ENCODE measurements at places on chromosomes 2 and 18. TPM values are rescaled to one million over a fixed set of nuclear protein-coding genes. Genes with fewer than 3 reads are reported as not detected.

BOLL gene
- total RNA-seq: not detected

MTCL1 gene
- 64.3 TPM for total RNA-seq

AFF3 gene
- 1.2 TPM for total RNA-seq

HNMT gene
- 2.8 TPM for total RNA-seq

PUM2 gene
- total RNA-seq: 90.0 TPM

ALPG gene
- total RNA-seq: 0.94 TPM

HIBCH gene
- total RNA-seq: 26.5 TPM

ERMN gene
- 0.59 TPM for total RNA-seq

ANKRD53 gene
- total RNA-seq: 0.39 TPM

KLHL30 gene
- total RNA-seq: 0.07 TPM

GRCh38 chr2:1321321-1321720 is 91.9 kb upstream of the TPO start:
- no peak for DNase-seq

- no peak for DNase-seq
Measured at GRCh38 chr2:100365434-100365833, 43.1 kb upstream of the LONRF2 start.

DNA sequence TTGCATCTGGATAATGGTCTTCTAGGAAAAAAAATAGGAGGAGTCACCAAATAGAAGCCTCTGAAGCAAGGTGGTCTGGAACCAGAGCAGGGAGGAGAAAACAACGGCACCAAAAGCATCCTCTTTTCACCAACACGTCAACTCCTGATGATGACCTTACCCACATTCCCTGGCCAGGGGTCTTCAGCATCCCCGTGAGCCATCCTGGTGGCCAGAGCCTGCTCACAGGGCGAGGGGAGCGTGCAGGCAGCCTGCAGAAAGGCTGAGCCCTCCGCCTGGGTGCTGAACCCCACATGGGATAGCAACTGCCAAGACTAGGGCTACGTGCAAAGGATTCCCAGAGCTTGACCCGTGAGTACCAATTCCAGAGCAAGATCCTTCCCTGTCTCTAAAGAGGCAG is 191.0 kb downstream of the NDUFA10 start:
- no peak for DNase-seq

DNA sequence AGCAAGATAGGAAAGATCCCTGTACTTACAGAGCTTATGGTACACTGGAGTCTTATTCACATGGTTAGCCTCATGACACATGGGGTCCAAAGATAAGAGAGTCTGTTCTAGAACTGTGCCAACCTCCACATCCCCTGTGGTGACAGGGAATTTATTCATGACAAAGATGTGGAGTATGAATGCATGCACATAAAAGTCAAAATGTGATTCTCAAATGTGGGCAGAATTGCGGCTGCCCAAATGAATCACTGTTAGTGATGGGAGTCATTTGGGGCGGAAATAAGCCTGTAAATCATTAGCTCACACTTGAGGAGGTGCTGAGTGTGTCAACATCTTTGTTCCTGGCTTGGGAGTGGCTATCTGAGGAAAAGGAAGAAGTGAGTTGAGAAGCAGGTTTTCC is 560.6 kb downstream of the SLC4A3 start:
- DNase-seq: no peak

DNA sequence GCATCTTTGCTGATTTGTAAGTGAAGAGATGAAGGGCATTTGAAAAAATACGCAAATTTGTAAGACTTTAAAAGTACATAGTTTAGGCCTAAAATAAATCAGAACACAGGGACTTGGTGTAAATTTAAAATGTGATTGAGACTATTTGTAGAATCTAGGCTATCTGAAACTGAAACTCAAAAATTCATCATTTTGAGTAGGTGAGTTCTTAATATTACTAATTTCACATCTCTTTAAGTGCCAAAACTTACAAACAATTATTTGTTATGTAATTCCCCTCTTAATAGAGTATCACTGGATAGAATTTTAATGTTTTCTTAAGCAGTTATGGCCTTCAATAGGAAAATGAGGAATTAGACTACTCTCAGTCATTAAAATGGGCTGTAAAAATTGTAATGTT is 14.0 kb upstream of the HRH4 start:
- no peak for DNase-seq

- no peak for DNase-seq
Measured at GRCh38 chr2:165434865-165435496, 34.5 kb upstream of the CSRNP3 start.

DNA sequence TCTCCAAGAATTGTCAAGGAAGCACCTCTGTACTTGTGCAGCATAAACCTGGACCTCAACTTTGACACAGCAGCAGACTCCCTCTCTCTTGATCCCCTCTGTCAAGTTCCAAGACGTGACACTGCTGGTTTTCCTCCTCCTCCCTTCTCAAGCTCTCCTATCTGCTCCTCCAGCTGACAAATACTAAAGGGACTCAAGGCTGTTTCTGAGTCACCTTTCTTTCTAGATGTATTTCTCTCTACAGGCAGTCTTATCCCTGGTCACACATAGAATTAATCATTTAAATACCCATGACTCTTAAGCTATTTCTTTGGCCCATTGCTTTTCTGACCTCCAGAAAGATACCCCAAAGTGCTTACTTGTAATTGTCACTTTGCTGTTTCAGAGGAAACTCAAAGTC is 53.5 kb downstream of the SEPTIN10 start:
- DNase-seq: no peak

DNA sequence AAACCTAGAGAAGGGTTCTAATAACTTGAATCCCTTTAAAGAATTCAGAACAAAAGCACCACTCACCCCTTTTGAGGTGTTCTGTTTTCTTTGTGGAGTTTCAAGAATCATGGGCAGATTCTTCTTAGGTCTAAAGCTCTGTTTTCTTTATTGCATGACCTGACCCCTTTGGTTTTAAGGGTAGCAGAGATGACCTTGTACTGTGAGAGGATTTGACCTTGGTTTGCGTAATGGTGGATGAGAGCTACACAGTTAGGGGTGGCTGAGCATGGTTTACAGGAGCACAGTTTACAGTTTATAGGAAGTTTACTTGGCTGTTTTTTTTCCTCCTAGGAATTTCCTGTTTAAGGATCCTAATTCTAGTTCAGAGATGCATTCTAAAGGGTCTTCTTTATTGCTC is 1095.6 kb upstream of the NRXN1 start:
- no peak for DNase-seq

DNA sequence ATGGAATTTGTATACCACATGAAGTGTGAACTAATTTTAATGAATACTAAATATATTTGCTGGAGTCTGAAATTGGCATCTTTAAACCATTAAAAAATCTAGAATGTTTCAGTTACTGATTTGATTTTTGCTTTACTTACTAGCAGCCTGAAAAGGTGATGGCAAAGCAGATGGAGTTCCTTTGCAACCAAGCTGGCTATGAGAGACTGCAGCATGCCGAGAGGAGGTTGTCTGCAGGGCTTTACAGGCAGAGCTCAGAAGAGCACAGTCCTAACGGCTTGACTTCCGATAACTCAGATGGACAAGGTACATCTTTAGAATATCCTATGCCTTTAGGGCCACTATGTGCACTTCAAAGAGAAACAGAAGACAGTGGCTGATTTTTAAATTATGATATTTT is 36.5 kb downstream of the NAB1 start:
- no peak for DNase-seq

DNA sequence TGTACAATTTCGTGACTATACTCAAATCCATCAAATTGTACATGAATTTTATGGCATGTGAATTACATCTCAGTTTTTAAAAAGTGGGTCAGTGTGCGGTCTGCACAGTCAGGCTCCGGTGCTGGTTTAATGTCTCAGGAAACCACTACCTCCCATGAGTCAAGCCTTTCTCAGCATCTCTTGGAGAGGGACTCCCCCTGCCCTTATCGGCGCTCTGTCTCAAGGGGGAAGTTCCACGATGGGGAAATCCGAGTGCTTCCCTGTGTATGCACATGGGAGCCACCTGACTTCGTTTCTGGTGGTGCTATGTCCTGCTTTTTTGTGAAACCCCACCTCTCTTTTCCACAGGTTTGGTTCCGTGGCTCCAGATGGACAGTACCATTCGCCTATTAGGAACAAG is 72.5 kb downstream of the ACOXL start:
- no peak for DNase-seq

GRCh38 chr2:171523088-171524017 is 1.1 kb downstream of the CYBRD1 start:
- DNase-seq: peak; percentile 65

DNA sequence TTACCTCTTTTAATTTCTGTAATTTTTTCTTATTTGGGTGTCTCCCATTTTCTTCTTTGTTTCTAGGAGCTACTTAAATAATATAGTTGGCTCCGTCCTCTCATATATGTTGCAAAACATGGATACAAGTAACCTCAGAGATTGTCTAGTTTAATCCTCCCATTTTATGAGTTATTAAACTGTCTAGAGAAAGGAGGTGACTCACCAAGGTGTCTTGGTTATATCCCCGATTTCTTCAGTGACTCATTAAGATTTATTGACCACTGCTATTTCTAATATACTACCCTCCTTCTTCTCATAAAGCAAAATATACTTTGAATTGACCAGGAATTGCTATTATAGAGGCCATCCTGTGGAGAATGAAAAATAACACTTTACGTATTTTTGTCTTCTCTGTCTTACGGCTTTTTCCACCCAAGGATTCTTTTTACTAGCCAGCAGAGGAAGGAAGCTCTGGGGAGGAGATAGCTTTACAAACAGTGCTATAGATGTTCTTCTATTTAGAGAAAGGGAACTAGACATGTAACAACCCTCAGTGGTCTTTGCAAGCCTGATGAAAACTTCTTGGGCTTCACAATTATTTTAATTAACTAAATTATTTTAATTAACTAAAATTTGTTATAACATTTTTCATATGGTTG is 300.4 kb upstream of the TNP1 start:
- DNase-seq: no peak

DNA sequence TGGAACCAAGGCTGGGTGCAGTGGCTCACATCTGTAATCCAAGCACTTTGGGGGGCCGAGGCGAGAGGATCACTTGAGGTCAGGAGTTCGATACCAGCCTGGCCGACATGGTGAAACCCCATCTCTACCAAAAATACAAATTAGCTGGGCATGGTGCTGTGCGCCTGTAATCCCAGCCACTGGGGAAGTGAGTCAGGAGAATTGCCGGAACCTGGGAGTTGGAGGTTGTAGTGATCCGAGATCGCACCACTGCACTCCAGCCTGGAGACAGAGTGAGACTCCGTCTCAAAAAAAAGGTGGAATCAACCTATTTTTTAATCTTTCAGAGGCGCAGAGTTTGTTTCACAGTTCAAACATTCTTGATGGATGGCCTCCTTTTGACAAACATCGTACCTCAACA is 24.5 kb upstream of the ATP8B1 start:
- no peak for DNase-seq

DNA sequence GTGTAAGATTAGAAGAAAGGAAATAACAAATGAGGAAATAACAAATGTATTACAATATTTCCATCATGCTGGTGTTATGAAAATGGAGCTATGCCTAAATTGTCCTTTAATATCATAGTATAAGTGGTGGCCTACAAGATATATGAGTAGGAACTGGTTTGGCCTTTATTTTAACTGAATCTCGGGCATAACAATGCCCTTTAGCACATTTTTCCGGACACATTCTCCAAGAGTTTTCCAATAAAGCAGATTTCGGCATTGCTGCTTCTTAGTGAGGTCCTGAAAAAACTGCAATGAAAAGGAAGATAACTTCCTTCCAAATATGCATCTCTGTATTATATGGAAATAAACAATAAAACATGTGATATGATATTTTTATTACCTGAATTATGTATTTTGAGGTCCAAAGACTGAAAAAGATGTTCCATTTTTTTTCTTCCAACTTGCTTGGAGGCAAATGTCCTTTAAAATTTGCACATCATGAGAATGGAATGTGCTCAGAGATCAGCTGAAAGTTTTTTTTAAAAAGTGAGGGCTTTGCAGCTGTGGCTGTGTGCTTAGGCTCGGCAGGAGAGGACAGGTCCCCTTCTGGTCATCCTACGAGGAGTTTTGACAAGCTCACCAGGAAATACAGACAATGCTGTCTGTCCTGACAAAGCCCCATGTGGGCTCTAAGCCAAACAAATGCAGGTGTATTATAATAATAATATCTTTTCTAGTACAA is 132.3 kb upstream of the RND3 start:
- no peak for DNase-seq

GRCh38 chr18:12554796-12555388 is 103.0 kb downstream of the SPIRE1 start:
- DNase-seq: no peak

DNA sequence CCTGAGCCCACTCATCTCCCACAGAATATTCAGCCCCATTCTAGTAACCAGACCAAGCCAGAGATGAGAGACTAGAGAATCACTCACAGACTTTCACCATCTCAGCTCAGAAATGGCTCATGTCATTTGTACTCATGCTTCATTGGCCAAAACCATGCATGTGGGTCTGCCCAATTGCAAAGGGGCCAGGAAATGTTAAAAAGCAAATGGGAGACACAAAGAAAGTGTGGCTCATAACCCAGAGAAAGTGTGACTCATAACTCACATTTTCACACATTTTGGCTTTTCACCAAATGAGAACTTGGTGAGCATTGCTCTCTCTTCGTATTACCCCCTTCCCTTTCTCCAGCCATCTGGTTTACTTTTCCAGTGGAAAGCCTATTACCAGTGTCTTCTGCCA is 66.2 kb downstream of the MDH1 start:
- DNase-seq: no peak

- no peak for DNase-seq
Measured at GRCh38 chr2:217189747-217190146, 329.9 kb upstream of the TNP1 start.

DNA sequence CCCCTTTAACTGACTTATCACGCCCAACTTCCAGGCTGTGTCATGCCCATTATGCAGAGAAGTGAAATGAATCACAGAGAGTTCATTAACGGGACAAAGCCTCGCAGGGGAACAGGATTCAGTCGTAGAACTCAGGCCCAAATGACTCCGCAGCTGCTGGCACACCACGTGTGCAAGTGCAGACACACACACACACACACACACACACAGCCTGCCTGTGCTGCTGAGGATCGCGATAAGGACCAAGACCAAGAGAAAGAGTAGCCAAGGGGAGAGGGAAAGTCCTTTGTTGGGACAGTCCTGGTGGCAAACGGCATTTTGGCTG is 90.0 kb upstream of the TAF1B start:
- no peak for DNase-seq

DNA sequence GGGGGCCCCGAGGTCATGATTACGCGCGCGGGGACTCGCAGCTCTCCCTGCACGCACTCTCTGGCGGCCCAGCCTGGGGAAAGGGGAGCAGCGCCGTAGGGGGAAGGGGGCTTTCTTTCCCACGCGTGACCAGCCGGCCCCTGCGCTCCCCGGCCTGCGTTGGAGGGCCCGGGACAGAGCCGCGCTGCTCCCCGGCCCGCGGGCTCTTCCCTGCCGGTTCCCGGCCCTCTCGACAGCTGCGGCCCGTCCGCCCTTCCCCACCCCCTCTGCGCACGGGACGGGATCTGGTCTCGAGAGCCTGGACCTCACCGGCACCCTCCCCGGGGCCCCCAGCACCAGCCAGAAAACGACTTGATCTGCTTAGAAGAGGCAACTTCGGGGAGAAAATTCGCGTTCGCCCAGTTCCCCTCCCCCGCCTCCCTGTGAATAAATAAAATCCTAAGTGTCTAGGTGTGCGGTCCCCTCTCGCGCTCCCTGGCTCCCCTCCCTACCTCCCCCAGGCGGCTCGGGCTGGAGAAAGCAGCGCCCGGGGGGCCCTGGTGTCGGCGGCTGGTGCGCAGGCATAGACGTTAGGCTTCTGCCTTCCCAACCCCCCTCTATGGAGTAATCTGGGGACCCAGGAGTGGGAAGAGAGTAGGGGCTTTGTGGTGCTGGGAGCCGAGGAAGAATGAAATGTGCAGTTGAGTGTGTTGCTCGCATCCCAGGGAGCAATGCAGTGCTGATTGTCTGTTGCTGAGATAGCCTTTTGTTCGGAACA is 803 bp upstream of the FIGN start:
- DNase-seq: peak; percentile 80

All from WTC11 (cell line).